GM12891 (cell line): ENCODE measurements at places on chromosomes 3 and 15.

DNA sequence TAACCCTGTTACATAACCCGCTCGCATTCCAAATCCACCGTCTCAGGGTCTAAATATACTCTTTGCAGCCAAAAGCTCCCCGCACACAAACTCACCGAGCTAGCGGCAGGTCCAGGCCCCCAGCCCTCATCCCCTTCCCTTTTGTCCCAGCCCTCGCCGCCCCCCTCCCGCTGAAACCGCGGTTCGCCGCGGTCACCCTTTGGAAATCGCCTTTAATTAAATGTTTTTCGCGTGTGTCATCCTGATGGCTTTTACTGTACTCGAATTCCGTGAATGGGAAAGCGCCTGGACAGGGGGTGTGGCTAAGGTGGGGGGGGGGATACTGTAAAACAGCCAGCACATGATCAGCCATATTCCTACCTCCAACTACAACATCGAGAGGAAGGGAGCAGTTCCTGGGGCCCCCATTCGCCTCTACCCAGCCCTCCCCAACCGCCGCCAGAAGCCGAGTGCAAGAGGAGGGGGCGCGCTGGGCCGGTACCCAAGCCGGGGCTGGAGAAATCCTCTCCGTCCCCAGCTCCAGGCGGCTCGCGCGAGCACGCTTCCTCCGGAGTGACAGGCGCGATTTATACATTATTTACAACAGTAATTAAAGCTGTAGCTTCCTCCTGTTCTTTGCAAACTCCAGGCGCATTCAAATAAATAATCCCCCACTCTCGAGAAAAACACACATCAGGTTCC, 1.7 kb downstream of the RORA start:
- DNase-seq = no peak

- DNase-seq = no peak
Observed at GRCh38 chr3:5384557-5385236, 197.2 kb downstream of the EDEM1 start.

DNA sequence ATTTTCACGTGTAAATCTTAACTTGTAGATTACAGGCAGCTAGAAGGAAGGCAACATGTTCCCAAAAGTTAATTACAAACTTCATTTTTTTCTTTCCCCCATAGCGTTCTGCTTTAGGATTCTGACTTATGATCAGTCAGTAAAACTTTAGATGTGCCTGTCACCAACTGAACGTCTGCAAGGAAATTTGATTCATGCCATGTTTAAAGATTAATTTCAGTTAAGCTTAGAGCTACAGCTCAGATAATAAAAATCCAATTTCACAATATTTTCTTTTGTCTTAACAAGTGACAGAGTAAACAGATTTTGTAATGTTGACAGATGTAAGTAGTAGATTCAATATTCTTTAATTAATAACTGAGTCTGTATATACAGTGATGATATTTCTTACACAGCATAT, 253.1 kb downstream of the NFKBIZ start:
- DNase-seq = no peak

- no peak for DNase-seq
Observed at GRCh38 chr3:37973246-37974054, 17.1 kb upstream of the VILL start.

GRCh38 chr15:62779036-62779770, 263.3 kb upstream of the TPM1 start:
- DNase-seq = no peak

DNA sequence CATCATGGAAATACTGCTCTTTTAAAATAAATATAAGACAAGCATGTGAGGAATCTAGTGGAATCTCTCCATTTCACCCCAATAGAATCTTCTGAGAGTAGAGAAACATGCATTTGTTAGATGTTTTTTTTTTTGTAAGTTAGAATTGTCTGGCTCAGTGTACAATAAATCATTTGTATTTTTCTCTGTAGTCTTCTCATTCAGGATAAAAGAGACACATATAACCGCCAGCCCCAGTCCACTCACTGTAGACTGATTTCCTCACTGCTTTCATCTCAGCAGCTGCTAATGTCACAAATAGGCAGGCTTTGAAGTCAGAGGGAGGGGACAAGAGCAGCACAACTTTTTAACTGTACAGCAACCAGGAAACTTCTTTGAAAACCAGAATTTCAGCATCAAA, 140.2 kb upstream of the RBMS3 start:
- DNase-seq = no peak

- DNase-seq = no peak
Observed at GRCh38 chr3:13260259-13261103, 159.6 kb downstream of the NUP210 start.

DNA sequence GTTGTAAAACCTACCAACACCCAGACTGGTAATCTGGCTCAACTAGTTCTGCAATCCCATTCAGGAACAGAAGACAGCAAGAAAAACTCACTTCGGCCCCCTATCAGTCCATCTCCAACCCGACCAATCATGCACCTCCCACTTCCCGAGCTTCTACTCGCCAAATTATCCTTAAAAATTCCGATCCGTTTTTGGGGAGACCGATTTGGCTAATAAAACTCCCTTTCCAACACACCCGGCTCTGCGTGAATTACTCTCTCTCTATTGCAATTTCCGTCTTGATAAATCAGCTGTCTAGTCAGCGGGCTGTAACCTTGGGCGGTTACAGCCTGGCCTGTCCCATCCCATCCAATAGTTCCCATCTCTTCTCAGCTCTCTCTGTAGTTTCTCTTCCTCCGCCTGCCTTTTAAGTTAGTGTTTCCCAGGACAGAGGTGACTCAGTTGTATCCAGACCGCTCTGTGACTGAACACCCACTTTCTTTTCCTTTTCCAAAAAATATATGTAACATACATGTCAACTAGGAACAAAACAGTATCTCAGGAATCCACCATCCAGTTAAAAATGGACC, 780 bp upstream of the ACAD9 start:
- no peak for DNase-seq

DNA sequence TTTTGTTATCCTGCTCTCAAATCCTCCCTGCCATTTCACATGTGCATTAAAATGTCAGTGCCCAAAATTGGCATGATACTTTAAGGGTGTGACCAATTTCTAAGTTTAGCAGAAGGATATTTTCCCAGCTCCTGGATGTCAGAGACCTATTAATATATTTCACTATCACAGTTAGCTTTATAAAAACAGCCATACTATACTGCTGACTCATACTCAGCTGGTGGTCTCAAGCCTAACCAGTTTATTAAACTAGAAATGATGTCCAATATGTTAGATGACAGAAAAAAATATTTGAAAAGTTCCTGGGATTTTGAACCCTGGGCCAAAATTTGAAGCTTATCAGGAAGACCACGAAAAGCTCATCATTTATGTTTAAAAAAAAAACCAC, 60.9 kb upstream of the ZNF280D start:
- no peak for DNase-seq

- peak; percentile 73 for DNase-seq
Observed at GRCh38 chr15:96330450-96331143, at the start of gene NR2F2. NR2F2 (plus strand) TSS chr15:96330700; CDS start chr15:96332106, 1,406 bp downstream.

- no peak for DNase-seq
Observed at GRCh38 chr3:38968891-38969290, 82.9 kb downstream of the SCN11A start.

- no peak for DNase-seq
Observed at GRCh38 chr3:136931606-136932005, 26.2 kb upstream of the IL20RB start.

- no peak for DNase-seq
Observed at GRCh38 chr3:138470687-138471086, 36.3 kb downstream of the ESYT3 start.

- DNase-seq = no peak
Observed at GRCh38 chr15:77844798-77845446, 212.2 kb upstream of the LINGO1 start.

- DNase-seq = no peak
Observed at GRCh38 chr3:125129512-125129997, 73.8 kb upstream of the HEG1 start.

GRCh38 chr15:89303986-89304385, 30.6 kb downstream of the POLG start:
- DNase-seq = no peak

DNA sequence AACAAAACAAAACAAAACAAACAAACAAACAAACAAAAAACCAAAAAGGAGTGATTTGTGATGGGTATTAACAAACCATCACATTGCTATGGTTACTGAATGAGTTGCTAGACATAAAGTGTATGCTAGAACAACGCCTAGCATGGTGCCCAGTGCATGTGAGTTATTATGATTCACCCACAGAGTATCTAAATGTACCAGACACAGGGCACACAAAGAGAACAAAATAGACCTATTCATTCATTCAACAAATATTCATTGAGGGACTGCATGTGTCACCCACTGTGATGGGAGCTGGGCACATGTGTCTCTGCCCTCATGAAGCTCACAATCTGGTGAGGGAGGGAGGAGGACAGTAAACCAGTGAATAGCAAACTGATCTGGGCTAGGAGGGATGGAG, 11.6 kb upstream of the ACAN start:
- DNase-seq = no peak
